Activated CD4-positive, alpha-beta T cell treated with anti-CD3 and anti-CD28 coated beads, Interleukin-2, amount 10 ng/mL, durations not matched to agents 7 days and 5 days (primary cell): ENCODE measurements at places on chromosomes 4 and X. TPM values are rescaled to one million over a fixed set of nuclear protein-coding genes. Genes with fewer than 3 reads are reported as not detected.

GRCh38 chrX:131633285-131633917 is 89.5 kb downstream of the OR13H1 start:
- peak; percentile 57 for DNase-seq

Gene REPS2
- total RNA-seq = not detected

DNA sequence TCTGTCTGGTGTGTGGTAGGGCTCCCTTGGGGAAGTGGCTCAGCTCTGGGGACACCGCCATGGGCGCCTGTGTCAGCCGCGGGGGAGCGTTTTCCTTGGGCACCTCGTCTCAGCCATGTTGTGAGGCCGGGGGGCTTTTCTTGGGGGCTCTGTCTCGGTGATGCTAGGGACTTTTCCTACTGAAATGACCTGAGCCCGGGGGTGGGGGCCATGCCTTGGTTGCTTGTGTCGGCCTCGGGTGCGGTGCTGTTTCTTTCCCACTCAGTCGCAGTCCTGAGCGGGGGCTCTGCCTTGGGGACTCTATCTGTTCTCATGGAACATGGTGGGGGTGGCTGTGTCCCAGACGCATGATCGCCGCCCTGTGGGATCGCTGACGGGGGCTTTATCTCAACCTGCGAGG is 356 bp downstream of the CT45A1 start:
- DNase-seq = no peak

- no peak for DNase-seq
Observed at GRCh38 chr4:143089291-143089690, 95.4 kb upstream of the USP38 start.

DNA sequence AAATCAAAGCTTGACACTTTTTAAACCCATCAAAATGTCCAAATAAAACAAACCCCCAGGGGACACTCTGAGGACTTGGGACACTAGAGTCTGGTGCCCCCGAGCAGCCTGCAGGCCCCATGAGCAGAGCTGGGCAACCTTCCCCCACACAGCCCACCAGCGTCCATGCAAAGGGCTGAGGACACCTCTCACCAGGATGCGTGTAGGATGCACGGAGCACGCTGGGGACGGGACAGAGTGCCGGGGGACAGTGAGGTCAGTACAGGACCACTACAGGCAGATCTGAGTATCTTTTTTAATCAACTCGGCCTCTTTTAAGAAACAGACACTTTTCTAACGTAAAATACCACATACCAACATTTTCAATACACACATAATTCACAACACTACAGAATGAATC is 6.9 kb downstream of the GAK start:
- DNase-seq = no peak

Gene USP11
- total RNA-seq = 26.0 TPM
